ENCODE measurements at places on chromosomes 11 and 22.
A peak's percentile ranks its signal among the peaks of the same experiment; 100 is the strongest.

DNA sequence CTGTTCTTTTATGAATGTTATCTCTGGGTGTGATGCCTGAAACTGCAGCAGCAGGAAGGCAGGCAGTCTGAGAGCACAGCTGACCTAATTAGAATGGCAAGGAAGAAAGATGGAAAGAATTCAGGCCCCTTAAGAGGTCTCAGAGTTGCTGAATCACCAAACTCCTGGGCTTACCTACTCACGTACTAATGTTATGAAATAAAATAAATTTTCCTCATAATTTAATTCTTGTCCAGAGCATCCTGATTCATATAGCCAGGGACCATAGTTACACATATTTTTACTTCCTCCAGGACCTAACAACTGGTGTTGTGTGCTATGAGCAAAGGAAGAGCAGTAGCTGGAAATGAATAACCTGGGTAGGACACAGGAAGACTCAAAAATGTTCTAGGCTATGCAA lies 41.9 kb downstream of the SNX19 start:
- DNase-seq = no peak

- no peak for DNase-seq
Measured at GRCh38 chr11:126919147-126919823, 81.3 kb downstream of the KIRREL3 start.

- DNase-seq = no peak
Measured at GRCh38 chr22:39344046-39344390, 5.8 kb upstream of the SYNGR1 start.

DNA sequence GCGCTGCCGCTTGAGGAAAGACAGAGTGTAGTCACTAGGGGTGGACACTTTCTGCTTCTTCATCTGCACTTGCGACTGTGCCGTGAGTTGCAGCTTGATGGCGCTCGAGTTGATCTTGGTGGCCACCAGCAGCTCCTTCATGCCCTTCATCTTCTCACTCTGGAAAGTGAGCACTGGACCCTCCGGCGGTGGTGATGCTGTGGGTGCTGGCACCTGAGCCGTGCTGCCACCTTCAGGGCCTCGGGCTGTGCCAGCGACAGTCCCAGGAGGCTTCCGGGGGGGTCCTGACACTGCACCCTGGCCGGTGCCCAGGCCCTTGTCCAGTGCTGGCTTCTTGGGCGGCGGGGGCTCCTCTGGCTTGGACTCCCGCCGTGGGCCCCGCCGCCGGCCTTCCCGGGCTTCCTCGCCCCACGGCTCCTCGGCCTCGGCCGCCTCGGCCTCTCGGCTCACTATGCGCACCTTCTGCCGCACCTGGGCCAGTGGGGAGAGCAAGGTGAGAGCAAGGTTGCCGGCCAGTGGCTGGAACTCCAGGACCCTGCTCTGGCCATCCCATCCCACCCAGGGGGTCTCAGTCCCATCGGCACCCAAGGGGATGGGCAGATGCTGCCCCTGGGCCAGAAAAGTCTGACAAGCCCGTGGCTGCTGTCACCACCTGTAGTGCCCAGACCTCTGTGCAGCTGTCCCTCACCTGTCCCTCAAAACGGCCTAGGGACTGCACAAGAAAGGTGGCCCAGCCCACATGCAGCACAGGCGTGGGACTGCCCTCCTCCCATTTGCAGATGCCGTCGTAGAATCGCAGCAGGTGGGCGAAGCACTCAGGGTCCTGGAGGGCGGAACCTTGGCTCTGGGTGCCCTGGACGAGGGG lies 1.6 kb upstream of the MAP4K2 start:
- no peak for DNase-seq

- DNase-seq = peak; percentile 61
Measured at GRCh38 chr11:45537614-45538013, 127.8 kb downstream of the CHST1 start.

- DNase-seq = no peak
Measured at GRCh38 chr11:112822478-112823274, 138.5 kb upstream of the NCAM1 start.

DNA sequence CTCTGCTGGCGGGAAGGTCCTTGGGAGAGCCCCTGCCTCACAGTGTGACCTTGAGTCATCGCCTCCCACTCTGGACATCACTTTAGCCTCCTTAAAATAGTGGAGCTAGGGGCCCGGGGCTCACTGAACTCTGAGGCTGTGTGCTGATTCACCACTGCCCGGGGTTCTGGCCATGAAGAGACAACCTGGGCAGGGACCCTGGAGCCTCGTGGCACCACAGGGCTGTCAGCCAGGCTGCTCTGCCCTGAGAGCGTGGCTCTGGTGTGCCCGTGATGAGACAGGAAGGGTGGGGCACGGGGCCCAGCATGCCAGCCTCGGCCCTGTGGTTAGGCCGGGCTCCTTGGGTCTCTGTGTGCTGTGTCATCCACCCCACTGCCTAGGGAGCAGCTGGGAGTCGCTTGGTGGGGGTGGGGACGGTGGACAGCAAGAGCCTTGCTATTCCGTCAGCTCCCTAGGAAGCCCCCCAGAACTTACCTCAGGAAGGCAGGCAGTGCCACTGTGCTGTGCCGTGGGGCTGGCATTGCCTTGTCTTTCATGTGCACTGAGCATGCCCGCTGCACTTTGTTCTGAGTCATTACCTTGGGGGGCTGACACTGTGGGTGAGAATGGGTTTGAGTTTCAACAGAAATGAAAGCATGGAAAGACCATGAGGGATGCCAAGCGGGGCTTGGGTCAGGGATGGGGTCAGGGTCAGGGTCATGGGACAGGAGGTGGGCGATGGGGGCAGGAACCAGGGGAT lies 31.7 kb downstream of the TPCN2 start:
- DNase-seq = peak; percentile 26

GRCh38 chr11:18253233-18253632 lies 4.8 kb upstream of the SAA2 start:
- no peak for DNase-seq

- DNase-seq = no peak
Measured at GRCh38 chr22:31488346-31488883, 1.2 kb downstream of the EIF4ENIF1 start.

GRCh38 chr11:64652586-64653387 lies 61.8 kb downstream of the SLC22A12 start:
- peak; percentile 66 for DNase-seq

DNA sequence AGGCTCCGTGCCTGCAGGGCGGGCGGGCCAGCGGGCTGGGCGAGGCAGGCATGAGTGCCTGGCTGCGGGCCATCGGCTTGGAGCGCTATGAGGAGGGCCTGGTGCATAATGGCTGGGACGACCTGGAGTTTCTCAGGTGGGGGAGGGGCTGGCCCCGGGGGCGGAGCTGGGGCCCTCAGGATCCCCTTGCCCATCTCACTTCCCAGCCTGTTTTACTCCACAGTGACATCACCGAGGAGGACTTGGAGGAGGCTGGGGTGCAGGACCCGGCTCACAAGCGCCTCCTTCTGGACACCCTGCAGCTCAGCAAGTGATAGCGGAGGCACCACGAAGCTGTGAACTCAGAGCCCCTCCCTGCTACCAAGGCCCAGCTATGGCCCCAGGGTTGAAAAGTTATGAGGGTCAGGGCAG lies 5.9 kb downstream of the PHOX2A start:
- peak; percentile 77 for DNase-seq

All from fibroblast of mammary gland (primary cell).